ENCODE measurements at places on chromosomes 2 and 18.
A peak's percentile ranks its signal among the peaks of the same experiment; 100 is the strongest.

DNA sequence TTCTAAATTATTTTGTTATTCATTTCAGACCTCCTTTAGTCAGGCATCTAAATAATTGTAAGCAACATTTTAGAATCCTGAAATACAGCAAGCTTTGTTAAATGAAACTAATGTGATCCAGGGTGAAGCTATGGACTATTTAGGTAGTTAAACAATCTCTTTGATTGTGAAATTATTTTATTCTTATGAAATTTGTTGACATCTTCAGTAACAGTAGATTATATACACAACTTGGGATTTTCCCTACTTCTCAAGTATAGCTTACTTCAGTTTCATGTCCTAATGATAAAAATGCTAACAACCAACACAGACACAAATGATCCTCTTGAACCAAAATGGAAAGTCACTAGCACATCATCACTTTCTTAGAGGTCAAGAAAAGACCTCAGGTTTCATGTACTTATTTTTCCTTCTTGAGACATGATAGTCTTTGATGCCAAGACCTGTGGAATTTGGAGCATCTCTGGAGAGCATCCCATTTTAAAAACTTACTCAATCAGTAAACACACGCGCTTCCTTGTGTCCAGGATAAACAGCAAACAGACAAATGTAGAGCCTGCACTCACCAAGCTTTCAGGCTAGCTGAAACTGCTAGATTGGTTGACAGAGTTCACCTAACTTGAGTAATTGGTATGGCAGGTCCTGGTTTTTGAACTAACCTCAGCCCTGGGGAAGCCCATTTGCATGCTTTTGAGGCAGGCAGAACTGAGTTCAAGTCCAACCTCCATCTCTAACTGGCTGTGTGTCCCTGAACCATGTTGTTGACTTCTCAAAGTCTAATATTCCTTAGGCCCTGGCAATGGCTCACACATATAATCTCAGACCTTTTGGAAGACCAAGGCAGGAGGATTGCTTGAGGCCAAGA lies 47.8 kb downstream of the KCTD18 start:
- no peak for DNase-seq

DNA sequence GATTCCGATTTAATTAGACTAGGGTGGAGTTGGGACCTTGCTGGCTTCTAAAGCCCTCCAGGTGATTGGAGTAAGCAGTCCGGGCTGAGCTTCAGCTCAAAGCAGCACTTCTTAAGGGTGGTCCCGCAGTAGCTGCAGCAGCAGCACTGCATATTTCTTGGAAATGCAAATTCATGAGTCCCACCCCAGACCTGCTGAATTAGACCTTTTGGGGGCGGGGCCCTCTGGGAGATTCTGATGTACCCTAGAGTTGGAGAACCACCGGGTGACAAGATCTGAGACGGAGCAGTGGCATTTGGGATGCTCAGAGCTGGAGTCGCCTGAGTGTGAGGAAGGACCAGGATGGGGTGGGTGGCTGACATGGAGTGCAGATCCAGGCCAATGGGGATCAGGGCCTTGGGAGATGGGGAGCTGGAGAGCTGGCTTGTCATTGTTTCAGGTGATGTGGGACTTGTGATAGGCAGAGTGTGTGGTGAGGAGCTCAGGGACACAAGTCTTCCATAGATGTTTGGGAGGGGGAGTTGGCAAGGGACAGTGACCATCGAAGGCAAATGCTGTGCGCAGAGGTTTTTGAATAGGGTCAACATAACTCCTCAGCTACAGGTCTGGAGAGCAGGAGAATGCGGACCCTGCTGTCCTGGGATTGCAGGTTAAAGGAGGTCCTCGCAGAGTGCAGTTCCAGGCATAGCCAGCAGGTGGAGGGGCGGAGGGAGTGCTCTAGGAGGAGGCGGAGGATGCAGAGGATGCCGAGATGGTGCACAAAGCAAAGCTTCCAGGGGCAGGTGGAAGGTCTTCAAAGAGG lies 130.9 kb upstream of the RAB12 start:
- peak; percentile 63 for DNase-seq

GRCh38 chr2:64939332-64939917 lies 49.8 kb upstream of the SLC1A4 start:
- no peak for DNase-seq

DNA sequence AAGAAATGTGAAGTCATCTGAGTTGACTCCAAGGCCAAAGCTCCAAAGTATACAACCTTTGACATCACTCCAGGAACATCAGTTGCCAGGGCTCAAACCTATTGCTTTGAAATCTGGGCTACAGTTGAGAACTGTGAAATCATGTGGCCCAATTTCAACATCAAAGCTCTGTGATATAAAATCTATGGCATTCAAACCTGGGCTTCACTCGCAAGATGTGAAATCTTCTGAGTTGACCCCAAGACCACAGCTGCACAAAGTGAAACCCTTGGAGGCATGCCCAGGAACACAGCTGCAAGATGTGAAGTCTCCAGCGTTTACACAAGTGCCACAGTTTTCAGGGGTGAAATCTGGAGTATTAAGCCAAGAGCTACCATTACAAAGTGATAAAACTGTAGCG lies 9.4 kb upstream of the ZNF512 start:
- DNase-seq: no peak
